ENCODE measurements at places on chromosomes 7 and 10.

DNA sequence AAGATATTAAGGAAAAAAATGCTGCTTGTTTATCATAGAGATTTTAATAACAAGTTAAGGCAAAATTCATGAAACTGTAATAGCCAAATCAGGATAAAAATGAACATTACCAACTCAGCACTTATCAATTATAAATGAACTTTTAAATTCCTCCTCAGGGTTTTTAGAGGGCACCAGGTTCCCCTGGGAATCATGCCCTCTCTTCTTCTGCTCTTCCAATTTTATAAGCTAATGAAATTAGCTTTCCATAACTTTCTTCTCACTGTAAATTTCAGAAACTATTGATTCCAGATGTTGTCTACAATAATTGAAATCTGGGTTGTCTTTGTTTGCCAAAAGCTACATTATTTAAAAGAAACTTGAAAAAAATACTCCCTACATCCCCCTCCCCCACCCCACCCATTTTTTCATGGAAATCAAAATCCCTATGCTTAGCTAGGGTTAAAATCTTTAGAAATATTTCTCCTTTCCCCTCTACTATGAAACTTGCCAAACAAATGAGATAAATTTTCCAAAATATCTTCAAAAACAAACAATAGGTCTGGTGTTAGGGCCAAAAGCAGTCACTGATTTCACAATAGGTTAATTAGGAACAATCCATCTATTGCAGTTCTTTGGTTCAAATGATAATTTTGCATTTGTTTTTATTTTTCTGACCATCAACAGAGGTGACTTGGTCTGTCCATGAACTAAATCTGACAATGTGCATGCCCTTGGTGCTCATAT lies 187.7 kb downstream of the DOCK4 start:
- DNase-seq = no peak

- no peak for DNase-seq
These were observed 138.6 kb upstream of the CCDC6 start for GRCh38 chr10:60044971-60045370.

- DNase-seq = no peak
These were observed 1.5 kb upstream of the LAMB1 start for GRCh38 chr7:108004220-108005142.

- peak; percentile 62 for DNase-seq
These were observed 28.0 kb upstream of the COBL start for GRCh38 chr7:51344406-51345138.

- no peak for DNase-seq
These were observed 24.7 kb downstream of the GHRHR start for GRCh38 chr7:30988351-30989005.

GRCh38 chr7:20275637-20276036 lies 55.1 kb upstream of the ITGB8 start:
- DNase-seq = no peak

GRCh38 chr10:26391701-26392695 lies 46.1 kb upstream of the APBB1IP start:
- DNase-seq = no peak

DNA sequence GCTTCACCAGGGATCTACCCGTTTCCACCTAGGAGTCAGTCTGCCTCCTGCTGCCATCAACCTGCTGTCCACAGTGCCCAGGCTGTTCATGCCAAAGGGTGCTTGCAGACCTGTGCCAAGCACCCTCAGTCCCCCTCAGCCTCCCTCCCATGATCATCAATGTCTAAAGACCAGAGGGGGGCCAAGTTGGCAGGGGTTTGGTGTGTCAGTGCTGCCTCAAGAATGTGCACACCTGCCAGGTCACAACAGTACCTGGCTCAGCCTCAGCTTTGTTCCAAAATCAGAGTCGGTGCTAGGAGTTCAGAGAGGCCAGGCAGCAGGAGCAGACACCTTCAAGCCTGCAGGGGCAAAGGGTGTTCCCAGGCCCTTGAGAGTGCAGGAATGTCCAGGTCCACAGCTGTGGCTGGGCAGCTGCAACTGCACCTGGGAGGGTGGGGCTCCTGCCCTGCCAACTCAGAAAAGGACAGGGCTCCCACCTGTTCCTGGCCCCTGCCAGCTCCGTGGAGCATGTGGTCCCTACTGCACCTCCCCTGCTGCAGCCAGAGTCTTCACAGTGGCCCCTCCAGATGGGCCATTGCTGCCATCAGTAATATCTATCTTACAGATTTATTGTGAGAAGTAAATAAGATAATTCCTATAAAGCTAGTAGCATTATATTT lies 219.5 kb downstream of the POLR1F start:
- DNase-seq = no peak

- no peak for DNase-seq
These were observed 1066.7 kb downstream of the GRM8 start for GRCh38 chr7:126185959-126186580.

GRCh38 chr10:124670849-124671248 lies 73.3 kb downstream of the FAM53B start:
- no peak for DNase-seq

DNA sequence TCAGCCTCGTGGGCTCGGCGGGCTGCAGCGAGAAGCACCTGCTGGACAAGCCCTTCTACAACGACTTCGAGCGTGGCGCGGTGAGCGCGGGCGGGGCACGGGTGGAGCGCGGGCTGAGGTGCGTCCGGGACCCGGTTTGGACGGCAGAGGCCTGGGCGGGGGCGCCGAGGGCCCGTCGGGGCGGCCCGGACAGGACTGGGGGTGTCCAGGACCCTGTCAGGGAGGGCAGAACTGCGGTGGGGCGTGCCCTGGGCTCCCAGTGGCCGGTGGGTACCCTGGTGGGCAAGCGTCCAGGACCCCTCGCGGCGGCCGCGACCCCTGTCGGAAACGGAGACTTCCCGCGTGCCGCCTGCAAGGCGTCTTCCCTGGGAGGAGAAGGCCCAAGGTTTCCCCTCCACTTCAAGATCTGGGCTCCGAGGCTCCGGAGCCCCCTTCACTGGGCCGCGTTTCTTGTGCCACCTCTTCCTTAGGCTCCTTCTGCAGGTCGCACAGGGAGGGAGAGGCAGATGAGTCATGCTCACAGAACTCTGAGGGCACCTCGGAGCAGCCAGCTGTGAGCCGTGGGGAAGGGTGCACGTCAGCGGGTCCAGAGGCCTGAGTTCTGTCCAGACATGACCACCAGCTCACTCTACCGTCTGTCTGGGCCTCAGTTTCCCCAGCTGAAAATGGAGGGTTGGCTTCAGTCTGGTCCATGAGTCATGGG lies 485 bp downstream of the ALOX5 start:
- no peak for DNase-seq

- DNase-seq = no peak
These were observed 86.1 kb upstream of the PPP2R2D start for GRCh38 chr10:131814567-131815265.

- DNase-seq = no peak
These were observed 215.5 kb downstream of the GATA3 start for GRCh38 chr10:8269976-8270375.

GRCh38 chr7:149856583-149856982 lies 17.2 kb upstream of the ATP6V0E2 start:
- DNase-seq = no peak

DNA sequence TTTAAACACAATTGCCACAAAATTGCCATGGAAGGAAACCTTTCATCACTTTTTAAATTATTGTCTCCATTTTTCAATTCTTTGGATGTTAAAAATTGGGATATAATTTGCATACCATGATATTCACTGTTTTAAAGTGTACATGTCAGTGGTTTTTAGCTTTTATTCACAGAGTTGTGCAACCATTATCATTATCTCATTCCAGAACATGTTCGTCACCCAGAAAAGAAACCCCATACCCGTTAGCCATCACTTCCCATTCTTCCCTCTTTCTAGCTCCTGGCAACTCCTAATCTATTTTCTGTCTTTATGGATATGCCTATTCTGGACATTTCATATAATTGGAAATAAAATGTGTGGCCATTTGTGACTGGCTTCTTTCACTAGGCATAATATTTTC lies 260.3 kb upstream of the FERD3L start:
- no peak for DNase-seq

GRCh38 chr10:10785627-10786026 lies 232.0 kb upstream of the CELF2 start:
- no peak for DNase-seq

GRCh38 chr7:77455321-77455720 lies 39.2 kb upstream of the GSAP start:
- DNase-seq = no peak

DNA sequence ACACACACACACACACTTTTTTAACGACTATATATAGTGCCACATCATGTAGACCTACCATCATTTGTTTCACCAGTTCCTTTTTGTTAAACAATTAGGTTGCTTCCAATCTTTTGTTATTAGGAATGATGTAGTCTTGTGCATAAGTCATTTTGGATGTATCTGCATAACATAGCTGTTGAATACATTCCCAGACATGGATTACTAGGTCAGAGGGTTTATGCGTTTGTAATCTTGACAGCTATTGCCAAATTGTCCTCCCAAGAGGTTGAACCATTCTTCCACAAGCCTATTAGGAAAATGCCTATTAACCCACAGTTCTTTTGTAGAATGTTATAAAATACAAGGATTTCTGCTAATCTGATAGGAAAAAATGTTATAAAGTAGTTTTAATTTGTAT lies 87.3 kb downstream of the PALS2 start:
- no peak for DNase-seq

- no peak for DNase-seq
These were observed 141.5 kb downstream of the MTPAP start for GRCh38 chr10:30207485-30208052.

DNA sequence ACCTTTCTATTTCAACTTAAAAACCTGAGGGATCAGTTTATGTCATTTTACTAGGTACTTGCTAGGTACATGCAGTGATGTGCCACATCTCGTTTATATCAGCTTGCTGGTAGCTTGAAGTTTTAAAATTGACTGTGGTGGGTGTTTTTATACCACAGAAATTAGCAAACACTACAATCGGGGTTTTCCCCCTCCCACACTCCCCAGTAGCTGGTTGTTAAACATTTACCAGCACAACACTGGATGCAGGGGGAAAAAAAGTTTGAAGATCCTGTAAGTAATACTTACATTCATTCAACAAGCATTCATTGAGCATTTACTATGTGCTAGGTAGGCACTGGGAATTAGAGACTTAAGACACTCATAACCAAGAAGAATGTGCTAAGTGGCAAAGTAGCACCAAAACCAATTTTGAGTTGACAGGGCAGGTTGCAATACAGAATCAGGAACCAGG lies 32.6 kb downstream of the USP6NL start:
- DNase-seq = no peak

DNA sequence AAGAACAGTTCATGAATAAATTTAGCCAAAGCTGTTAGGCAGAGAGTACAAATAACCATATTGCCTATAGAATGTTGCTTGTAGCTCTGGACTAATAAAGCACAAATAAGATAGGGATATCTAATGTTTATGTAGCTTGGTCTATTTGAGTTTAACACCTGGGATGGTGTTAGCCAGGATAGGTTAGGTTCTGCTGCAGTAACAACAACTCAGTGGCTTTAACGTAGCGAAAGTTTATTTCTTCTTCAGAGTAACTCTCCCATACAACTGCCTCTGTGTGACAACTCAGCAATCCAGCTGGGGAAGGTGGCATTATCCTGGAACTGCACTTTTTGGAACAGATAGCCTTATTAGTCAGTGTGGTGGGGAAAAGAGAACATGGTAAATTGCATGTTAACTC lies 52.2 kb upstream of the STEAP4 start:
- no peak for DNase-seq

- DNase-seq = no peak
These were observed 101.5 kb upstream of the MTPN start for GRCh38 chr7:136078630-136079029.

DNA sequence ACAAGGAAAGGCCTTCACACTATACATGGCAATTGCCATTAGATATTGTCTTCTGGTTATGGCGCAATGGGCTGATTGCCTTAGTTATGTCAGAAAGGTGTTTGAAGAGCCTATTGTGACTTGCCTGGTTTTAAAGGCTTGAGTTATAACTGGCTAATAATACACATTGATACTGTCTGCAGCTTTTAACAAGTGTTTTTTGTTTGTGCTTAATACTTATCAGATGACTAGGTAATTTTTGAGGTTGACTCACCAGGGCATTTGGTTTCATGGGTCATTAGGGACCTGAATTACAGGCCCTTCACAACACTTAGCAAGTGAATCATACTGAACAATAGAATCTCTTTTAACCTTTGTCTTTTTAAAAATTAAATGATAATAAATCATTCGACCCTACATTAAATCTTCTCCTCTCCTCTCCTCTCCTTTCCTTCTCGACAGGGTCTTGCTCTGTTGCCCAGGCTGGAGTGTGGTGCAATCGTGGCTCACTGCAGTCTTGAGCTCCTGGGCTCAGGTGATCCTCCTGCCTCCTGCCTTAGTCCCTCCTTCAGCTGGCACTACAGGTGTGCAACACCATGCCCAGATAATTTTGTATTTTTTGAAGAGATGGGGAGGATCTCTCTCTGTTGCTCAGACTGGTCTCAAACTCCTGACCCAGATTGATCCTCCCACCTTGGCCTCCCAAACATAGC lies 196.3 kb downstream of the JCAD start:
- no peak for DNase-seq

GRCh38 chr7:102042016-102042656 lies 224.7 kb downstream of the CUX1 start:
- no peak for DNase-seq

DNA sequence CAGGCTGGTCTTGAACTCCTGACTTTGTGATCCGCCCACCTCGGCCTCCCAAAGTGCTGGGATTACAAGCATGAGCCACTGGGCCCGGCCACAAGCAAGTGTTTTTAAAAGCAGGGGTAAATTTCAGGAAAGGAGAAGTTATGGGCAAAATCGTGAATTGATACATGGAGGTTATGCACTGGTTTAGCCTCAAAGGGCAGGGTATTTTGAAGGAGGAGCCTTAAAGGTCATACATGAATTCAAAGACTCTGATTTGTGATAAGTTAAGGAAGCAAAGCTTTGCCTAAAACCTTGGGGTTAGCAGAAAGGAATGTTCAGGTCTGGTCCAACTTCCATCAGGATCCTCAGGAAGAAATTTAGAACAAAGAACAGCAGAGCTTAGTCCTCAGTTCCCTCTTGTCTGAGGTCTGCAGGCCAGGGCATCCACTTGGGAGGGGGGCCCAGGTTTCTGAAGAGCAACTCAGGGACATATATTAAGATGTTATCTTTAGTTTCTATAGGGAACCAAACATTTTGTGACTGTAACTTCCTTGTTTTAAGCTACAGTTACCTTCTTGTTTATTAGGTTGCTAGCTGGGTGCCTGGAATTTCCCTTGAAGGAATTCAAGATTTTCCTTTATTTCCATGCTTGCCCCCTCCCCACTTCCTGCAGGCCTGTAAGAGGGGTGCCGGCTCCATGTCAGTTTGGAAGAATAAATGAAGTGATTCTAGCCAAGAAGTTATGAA lies 2.8 kb upstream of the REPIN1 start:
- DNase-seq = no peak
